Stimulated activated naive CD8-positive, alpha-beta T cell treated with anti-CD3 and anti-CD28 coated beads, Interleukin-15, Interleukin-2, amounts not matched to agents 100 U/mL and 50 U/mL, for 24 hours (primary cell): ENCODE measurements at places on chromosomes 4 and X.
A peak's percentile ranks its signal among the peaks of the same experiment; 100 is the strongest.

- DNase-seq = no peak
These were observed 60.4 kb upstream of the HPF1 start for GRCh38 chr4:169818063-169818679.

GRCh38 chr4:177511611-177512010 lies 69.4 kb upstream of the AGA start:
- no peak for DNase-seq

- no peak for DNase-seq
These were observed 90.3 kb downstream of the TMEM131L start for GRCh38 chr4:153556435-153556815.

- no peak for DNase-seq
These were observed 8.1 kb downstream of the NEK1 start for GRCh38 chr4:169604131-169604900.

GRCh38 chr4:38069271-38069760 lies 109.1 kb downstream of the PTTG2 start:
- peak; percentile 24 for DNase-seq

GRCh38 chr4:99816545-99817308 lies at the start of gene DAPP1:
Gene DAPP1, plus strand, starts transcription at chr4:99816827. Its CDS starts 87 bp downstream, at chr4:99816914.
- DNase-seq = peak; percentile 74
